ENCODE measurements at places on chromosomes 2 and 18.
A peak's percentile ranks its signal among the peaks of the same experiment; 100 is the strongest.

DNA sequence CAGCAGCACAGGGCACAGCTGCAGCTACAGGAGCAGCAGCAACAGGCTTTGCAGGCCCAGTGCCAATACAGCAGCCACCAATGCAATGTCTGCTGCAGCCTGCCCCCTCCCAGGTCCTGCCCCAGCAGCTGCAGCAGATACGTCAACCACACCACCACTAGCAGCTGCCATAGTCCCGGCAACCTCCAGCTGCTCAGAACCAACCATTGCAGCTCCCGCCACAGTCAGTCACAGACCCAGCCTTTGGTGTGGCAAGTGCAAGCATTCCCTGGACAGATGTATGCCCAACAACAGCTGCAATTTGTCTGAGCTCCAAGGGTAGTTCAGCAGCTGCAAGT lies 53.3 kb upstream of the TUBA3E start:
- no peak for DNase-seq

GRCh38 chr2:102480285-102481195 lies 7.5 kb downstream of the SLC9A4 start:
- peak; percentile 47 for DNase-seq

- DNase-seq, result no peak
Observed at GRCh38 chr2:160742667-160743066, 249.1 kb upstream of the RBMS1 start.

DNA sequence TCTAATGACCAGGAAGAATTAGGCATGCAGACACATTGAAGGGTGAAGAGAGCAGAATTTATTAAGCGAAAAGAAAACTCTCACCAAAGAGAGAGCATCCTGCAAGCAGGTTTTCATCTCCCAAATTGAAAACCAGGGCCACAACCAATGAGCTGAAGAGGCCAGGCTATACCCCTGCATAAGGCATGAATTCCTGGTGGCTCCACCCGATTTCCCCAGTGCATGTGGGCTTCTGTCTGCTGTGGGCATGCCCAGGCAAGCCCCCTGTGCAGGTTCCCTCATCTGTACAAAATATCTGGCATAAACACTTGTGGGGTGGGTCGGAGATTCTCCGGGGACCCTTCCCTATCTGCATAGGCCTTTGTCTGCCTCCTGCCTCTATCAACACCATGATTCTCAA lies 621.6 kb upstream of the LRRTM1 start:
- DNase-seq, result no peak

GRCh38 chr2:237639052-237639835 lies 11.9 kb downstream of the LRRFIP1 start:
- no peak for DNase-seq

- DNase-seq, result peak; percentile 60
Observed at GRCh38 chr2:20040489-20041172, 10.8 kb downstream of the LAPTM4A start.

DNA sequence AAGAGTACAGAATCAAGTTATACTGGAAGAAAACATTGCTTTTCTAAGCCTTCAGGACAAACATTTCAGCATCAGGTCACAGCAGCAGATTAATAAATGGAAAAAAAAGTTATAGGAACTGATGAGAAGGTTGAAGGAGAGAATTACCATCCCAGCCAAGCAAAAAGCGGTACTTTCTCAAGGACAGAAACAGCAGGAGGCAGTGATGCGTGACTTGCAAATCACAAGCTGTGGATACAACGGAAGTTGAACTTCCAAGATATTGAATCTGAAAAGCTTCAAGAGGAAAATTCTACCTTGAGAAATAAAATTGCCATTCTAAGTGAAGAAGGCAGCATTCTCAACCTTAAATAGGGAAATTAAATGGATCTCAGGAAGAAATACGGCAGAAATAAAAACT lies 18.5 kb upstream of the SERPINB12 start:
- no peak for DNase-seq

DNA sequence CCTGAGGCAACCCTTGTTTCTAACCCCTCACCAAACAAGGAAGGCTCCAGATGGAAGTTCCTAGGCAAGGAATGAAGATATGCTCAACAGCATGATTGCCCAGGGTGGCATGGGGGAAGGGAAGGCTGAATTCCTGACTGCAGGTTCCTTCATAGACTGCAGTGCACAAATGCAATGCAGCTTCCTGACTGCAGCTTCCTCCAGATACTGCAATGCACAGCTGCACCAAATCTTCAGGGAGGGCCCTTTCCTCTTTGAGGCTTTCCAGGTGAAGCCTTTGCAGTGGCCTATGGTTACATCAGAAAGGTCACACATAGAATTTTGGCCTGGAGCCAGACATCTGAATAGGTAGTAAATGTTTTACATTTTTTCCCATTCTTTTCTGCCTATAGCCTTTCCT lies 58.8 kb upstream of the DYNAP start:
- no peak for DNase-seq

DNA sequence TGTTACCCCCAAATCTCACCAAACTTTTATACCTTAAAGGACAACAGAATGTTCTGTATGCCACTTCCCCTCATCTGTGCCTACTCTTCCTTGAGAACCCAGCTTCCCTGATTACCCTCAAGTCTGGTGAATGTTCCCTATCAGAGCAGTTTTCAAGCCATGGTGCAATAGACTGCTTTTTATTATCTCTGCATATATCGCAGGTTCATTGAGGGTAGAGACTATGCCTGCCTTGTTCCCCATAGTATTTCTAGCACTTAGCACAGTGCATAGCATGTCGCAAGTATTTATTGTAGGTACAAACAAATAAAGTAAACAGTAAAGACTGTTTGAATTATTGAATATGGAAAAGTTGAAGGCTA lies 146.6 kb downstream of the HAUS1 start:
- no peak for DNase-seq

DNA sequence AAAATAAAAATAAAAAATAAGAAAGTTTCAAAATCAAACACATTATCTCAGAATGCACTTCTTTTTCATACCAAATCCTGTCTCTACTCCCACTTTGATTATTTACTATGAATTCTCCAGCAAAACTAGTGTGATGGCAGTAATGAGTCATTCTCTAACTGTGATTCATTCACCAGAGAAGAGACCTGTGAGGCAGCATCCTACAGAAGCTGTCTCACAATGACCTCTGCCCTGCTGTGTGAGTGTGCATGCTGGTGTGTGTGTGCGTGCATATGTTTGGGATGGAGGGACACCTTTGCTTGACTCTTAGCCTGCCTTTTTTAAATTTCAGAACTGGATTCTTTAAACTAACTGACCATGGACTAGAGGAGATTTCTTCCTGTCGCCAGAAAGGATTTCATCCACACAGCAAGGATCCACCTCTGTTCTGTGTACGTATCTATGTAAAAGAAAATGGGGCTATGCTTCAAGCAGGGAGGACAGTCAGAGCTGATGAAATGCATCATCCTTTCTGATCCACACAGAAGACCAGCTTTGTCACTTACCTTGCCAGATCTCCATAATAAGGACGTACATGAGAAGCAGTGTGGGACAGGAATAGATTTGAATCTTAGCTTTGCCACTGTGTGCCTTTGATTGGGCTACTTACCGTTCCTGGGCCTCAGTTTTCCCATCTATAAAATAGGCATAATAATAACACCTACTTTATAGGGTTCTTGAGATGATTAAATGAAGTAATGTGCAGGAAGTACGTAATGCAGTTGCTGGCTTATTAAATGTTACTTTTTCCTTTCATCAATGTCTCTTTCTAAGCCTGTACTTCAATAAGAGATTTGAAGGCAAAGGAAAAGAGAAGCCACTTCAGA lies 31.2 kb downstream of the STAMBP start:
- peak; percentile 82 for DNase-seq

DNA sequence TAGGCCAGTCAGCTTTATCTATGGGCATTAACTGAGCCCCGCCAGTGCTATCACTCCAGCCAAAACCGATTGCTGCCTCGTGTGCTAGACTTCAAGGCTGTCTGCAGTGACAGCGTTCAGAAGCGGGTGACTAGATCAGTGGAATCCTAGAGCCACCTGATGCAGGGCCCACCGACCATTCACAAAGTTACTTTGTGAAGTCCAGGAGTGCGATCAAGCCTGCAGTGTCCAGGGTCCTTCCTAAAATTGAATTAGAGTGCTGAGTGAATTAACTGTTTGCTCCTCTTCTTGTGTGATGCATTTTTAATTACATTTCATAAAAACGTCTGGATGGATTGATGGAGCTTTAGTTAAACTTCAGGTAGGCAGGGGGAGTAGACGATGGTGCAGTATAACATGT lies 13.9 kb downstream of the PCARE start:
- no peak for DNase-seq

GRCh38 chr2:3730646-3731045 lies 27.3 kb downstream of the DCDC2C start:
- peak; percentile 19 for DNase-seq

GRCh38 chr2:27018142-27018541 lies 14.6 kb upstream of the TMEM214 start:
- no peak for DNase-seq

GRCh38 chr2:54239427-54239826 lies 16.6 kb downstream of the TSPYL6 start:
- peak; percentile 81 for DNase-seq

- no peak for DNase-seq
Observed at GRCh38 chr2:11683476-11683875, 13.5 kb upstream of the NTSR2 start.

GRCh38 chr2:172448544-172449267 lies 21.3 kb downstream of the ITGA6 start:
- DNase-seq, result no peak

- DNase-seq, result peak; percentile 49
Observed at GRCh38 chr18:69528435-69528834, 127.7 kb downstream of the DOK6 start.

GRCh38 chr2:17190527-17190926 lies 327.7 kb downstream of the RAD51AP2 start:
- no peak for DNase-seq

GRCh38 chr2:156147594-156148330 lies 184.8 kb downstream of the NR4A2 start:
- DNase-seq, result peak; percentile 34

DNA sequence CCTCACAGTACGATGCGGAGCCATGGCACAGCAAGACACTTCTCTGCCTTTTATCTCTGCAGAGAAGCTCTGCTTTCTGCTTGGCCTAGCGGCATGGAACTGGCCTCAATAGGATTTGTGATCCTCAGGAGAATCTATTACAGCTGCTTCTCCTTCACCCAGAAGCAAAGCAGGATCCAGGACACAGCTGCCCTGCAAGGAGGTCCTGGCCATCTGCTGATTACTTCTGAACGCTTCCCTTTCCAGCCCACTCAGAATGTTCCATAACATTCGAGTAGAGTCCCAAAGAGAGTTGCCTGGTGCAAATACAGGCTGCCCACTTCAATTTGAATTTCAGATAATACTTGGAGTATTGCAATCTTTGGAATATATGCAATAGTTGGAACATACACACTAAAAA lies 29.2 kb upstream of the KCNS3 start:
- no peak for DNase-seq

GRCh38 chr2:50066873-50067272 lies 912.6 kb upstream of the FSHR start:
- DNase-seq, result no peak

DNA sequence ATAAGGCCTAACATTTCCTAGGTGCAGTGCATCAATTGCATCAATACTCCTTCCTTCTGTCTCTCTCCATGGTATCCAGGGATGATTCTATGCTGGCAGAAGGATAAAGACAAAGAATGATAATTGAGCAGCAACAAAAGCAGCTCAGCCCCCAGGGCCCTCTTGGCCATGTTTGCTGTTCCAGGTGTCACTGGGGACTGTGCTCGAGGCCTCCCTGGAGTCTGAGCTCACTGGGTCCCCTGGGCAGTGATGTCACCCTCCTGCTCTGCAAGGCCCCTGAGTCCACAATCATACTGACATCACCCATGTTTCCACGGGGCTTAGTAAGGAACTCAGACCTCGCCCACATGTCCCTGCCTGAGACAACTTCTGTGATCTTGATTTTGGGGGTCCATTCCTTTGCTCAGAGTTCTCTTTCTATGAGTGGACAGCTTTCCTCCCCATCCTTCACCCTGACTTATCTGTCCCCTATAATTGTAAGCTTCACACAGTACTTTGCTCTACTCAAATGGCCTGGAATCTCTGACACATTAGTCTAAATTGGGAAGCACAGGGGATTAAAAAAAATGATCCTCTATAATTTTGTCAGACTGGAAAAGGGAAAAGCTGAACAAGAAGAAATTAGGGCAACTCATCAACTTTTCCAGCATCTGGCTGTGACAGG lies 15.8 kb upstream of the EXOC6B start:
- DNase-seq, result no peak

DNA sequence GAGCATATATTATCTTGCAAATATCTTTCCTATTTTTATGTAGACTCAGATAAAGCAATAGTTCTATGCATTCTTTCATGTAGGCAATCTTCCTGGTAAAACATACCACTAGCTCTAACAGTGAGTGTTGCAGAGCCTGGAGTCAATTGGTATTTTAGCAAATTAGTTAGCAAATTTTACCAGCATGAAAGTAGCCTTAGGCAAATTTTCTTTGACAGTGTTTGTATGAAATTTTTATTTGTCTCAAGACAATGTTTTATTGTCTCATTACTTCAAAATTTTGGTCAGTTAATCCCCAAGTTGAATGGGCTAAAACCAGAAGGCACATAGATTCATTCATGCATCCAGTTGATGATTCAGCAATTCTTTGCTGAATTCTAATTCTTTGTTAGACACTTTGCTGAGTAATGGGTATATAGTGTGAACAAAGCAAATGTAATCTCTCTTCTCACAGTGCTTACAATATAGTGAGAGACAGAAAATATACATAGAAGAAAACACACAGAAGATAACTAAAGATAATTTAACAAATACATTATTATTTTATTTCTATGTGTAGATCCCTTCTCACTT lies 27.1 kb downstream of the SLC38A11 start:
- no peak for DNase-seq

- DNase-seq, result no peak
Observed at GRCh38 chr2:210459880-210460279, 16.7 kb downstream of the LANCL1 start.

DNA sequence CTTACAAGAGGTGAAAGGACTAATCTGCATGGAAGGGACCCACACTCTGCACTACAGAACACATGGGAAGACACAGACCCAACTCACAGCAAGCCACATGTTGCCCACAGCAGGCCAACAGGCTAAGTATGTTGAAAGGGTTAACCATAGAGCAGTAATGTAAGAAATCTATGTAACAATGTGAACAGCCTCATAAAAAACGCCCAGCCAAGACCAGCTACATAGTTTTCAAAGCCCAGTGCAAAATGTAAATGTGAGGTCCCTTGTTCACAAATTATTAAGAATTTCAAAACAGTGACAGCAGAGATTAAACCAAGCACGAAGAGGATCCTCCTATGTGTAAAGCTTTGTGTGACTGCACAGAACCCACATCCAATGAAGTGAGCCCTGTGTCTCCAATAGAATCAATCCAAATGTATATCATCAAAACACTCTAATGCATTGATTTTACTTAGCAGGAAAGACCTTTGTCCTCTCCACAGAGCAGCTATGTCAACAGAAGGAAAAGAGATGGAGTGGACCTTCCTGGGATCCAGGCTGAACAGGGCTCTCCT lies 210.1 kb downstream of the AGPS start:
- DNase-seq, result no peak

- DNase-seq, result no peak
Observed at GRCh38 chr18:63236406-63236805, 83.2 kb downstream of the BCL2 start.
